Stimulated activated CD4-positive, alpha-beta T cell treated with anti-CD3 and anti-CD28 coated beads, Interleukin-1b, Interleukin-23, amount 100 ng/mL, for 1 hour (primary cell): ENCODE measurements at places on chromosomes 5 and 9.

DNA sequence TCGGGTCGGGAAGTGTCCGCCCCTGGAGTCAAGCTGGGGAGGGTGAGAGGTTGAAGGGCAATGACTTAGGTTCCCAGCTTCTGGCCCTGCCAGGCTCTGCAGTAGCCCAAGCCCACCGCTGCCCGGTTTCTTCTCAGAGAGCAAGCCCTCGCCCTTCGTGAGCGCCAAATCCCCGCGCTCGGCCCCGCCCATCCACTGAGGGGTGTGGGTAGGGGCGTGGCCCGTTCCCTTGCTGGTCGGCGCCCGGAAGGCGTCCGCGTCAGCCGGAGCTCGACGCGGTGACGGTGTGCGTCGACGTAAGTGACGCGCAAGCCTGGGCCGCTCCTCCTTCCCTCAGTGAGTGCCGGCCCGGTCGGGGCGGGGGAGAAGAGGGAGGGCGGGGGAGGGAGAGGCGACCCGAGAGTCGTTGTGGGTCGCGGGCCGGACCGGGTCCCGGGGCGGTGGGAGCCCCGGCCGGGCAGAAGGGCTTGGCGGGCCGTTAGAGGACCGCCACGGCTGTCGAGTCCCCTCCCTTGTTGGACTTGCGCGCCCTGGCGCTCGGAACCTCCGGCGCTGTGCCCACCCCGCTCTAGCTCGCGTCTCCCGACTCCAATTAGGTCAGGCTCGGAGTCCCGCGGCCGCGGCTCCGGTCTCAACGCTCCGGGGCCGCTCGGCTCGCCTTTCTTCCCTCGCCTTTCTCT is 659 bp downstream of the ZNF131 start:
- peak; percentile 90 for DNase-seq

DNA sequence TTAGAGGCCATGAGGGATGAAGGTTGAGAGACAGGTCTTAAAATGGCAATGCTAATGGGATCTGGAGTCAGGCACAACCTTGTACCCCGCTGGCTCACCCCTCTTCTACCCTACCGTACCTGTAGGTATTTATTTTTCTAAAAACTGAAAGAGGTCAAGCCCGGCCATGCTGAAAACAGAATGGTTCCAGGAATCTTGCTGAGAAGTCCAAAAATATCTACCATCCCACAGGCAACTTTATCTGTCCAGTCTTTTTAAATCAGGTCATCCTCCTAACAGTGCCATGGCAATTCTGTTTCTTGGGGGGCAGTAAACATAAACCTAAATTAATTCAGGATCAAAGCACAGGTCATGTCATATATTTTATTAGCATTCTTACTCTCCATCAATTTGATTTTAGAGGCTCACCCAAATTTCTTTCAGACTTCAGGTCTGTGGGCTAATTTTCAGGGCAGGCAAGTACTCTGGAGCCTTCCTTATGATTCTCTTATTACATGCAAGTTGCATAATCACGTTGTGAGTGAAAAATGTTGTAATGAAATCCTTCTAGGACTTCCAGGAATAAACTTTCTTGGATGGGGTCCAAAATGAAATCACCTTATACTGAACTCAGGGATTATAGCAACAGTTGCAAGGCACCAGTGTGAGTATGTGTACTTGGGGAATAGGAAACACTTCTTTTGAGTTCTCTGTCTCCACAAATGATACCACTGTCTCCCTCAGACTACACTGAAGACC is 102.7 kb upstream of the NREP start:
- DNase-seq = no peak

DNA sequence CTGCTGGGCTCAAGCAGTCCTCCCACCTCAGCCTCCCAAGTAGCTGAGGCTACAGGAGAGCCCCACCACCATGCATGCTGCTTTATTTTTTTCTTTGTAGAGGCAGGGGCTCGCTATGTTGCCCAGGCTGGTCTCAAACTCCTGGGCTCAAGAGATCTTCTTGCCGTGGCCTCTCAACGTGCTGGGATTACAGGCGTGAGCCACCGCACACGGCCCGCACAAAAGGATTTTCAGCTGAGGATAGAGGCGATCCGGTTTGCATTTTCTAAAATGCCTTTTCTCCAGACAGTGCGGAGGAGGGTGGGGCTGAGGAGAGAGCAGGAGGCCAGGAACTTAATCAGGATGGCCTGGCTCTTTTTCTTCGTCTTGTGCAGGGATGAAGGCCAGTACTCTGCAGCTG is 6.9 kb downstream of the HRH2 start:
- DNase-seq = no peak

GRCh38 chr9:36492865-36493264 is 79.8 kb upstream of the MELK start:
- DNase-seq = no peak

- DNase-seq = no peak
Measured at GRCh38 chr5:178551059-178551458, 39.1 kb downstream of the COL23A1 start.

DNA sequence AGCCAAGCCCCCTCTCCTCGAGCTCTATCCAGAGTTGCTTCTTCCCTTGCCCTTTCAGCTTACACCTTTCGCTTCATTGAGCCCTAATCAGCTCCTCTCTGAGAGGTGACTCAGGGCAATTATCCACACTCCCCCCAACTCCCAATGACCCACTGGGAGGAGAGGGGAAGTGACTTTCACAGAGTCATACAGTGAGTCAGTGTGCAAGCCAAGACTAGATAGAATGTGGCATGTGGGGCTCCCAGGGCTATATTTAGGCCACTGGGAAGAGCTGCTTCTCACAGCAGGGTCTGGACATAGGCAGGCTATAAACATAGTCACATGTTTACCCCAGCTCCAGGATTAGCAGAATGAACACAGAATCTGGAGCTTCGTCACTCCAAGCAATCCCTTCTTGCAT is 57.4 kb downstream of the NRG2 start:
- DNase-seq = no peak

- no peak for DNase-seq
Measured at GRCh38 chr5:41406424-41406823, 104.0 kb downstream of the PLCXD3 start.

- no peak for DNase-seq
Measured at GRCh38 chr5:59346514-59346913, 547.0 kb downstream of the PDE4D start.

- DNase-seq = no peak
Measured at GRCh38 chr5:113302120-113302519, 132.7 kb downstream of the TSSK1B start.

GRCh38 chr5:5341531-5342292 is 80.8 kb upstream of the ICE1 start:
- no peak for DNase-seq

DNA sequence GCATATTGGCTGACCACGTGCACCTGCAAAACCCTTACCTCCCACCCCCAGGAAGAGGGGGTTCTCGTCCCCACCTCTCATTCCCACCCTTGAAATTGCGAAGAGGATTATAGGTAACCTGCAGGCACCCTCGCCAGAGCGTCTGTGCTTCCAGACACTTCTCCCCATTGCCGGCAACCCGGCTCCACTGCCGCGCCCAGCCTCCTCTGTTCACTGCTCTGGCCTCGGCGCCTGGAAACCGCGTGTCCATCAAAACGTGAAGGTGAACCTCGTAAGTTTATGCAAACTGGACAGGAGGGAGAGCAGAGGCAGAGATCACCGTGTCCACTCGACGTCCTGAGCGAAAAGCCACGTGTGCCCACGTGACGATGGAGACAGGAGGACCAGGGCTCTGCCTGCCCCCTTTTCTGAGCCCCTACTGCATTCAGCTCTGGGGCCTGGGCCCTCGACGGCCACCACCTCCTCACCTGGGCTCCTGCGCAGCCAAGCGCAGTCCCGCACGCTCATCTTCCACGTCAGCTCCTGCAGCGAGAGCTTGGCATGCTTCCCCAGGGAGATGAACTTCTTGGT is 1.9 kb downstream of the TERT start:
- DNase-seq = no peak

DNA sequence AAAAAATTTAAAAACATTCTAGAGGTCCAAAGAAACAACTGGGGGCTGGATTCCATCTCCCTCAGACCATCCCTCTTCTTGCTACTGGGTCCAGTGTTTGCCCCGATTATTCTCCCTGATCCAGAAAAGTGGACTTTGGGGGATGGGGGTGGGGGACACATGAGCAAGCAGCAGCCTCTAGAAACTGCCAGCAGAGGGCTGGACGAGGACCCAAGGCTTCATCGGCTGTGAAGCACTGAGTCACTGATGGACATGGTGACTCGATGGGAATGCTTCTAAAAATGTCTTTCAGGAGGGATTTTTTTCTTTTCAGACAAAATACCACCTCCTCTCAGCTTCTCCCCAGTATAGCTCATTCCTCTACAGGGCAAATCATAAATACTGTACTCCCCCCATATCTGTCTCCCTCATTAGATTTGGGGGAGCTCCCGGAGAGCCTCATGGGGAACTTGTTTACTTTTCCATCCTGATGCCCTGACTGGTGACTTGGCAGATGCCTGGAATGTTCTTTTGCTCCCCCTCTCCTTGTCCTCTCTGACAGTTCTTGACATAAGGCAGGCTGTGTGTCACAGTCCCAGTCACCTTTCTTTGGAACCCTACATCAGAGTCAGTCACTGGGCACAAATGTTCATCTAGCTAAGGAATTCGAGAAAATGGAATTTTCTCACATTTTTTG is 67.2 kb upstream of the STC2 start:
- no peak for DNase-seq
